ENCODE measurements at places on chromosomes 11 and 22. TPM values are rescaled to one million over a fixed set of nuclear protein-coding genes. Genes with fewer than 3 reads are reported as not detected.

DNA sequence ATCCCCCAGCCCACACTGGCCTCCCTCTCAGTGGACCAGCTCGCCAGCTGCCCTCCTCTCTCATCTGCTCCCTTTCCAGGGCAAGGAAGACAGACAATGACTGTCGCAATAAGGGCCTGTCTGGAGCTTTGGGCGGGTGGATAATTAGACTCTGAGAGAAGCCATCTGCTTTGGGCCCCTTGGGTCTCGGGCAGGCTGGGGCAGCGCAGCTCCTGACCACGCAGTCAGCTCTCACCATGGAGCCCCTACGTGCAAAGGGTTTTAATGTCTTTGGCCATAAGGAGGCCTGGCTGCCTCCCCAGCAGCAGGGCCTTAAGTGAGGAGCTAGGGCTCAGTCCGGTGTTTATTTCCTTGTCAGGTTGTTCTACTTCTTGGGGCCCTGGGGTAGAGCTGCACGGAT lies 153.9 kb downstream of the CHST1 start:
- peaks cover 1% of the 10 kb centered on the region for H3K27me3 ChIP-seq
- no peaks in the 10 kb centered on the region for H3K36me3 ChIP-seq
- H3K27ac ChIP-seq: no peak overlapping the region
- no peak overlapping the region for H3K4me3 ChIP-seq

GRCh38 chr11:70928854-70929598 lies 323.4 kb downstream of the SHANK2 start:
- H3K4me3 ChIP-seq: no peak overlapping the region

DNA sequence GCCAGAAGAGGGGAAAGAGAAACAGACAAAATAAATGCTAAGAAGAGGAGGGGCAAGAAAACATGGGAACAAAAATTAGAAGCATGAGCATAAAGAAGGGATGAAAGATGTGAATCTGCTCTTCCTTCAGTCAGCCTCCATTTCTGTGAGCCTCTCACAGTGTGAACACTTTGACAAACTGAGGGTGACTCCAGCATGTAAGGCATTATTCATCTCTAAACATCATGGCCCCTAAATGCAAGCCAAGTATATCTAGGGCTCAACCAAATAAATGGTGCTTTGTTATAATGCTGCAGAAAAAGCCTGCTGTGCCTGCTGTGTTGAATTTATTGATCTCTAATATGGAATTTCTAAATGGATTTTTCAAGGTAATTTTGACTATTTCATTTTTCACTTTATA lies 281.3 kb downstream of the TTC28 start:
- no peak overlapping the region for H3K27ac ChIP-seq
- H3K4me3 ChIP-seq: no peak overlapping the region
- H3K27me3 ChIP-seq: no peaks in the 10 kb centered on the region
- H3K4me1 ChIP-seq: no peaks in the 10 kb centered on the region
- no peak for DNase-seq

DNA sequence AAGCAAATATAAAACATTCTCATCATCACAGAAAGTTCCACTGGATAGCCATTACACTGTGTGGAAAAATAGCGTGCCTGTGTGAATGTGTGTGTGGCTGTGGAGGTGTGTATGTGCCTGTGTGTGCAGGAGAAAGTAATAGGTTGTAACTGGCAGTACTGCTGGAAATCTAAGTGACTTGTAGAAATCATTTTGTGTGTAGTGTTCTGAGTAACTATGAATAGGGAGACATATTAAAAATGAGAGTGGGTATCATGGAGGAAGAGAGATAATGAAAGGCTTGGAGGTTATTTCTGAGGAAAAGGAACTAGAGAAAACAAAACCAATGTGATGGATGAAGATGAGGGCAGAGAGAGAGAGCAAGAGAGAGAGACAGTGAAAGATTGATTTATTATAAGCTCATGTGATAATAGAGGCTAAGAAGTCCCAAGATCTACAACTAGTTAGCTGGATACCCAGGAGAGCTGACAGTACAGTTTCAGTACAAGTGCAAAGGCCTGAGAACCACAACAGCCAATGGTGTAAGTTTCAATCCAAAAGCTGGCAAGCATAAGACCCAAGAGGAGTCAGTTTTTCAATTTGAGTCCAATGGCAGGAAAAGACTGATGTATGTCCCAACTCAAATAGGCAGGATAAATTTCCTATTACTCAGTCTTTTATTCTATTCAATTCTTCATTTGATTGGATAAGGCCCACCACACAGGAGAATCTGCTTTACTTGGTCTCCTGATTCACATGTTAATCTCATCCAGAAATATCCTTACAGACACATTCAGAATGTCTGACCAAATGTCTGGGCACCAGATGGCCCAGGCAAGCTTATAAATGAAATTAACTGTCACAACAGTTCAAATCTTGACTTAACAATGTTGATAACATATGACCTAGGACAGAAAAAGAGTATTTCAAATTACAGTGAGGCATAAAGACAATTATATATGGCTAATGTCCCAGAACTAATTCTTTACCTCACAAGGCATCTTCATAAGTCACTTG lies 14.9 kb downstream of the KBTBD3 start:
- no peaks in the 10 kb centered on the region for H3K36me3 ChIP-seq
- no peaks in the 10 kb centered on the region for H3K27me3 ChIP-seq
- no peak for DNase-seq
- H3K4me1 ChIP-seq: no peaks in the 10 kb centered on the region

The SMC1B gene
- not detected for total RNA-seq

The CEP164 gene
- total RNA-seq: 73.4 TPM
